Bronchial epithelial cell (primary cell): ENCODE measurements at places on chromosomes 16 and 17.
A peak's percentile ranks its signal among the peaks of the same experiment; 100 is the strongest.

- DNase-seq = no peak
Measured at GRCh38 chr17:62064791-62065563, at the start of gene MED13. Gene MED13 (minus strand): TSS chr17:62065278. CDS start chr17:62065205, 73 bp downstream.

- no peak for DNase-seq
Measured at GRCh38 chr17:14209215-14209614, 27.4 kb downstream of the CDRT15 start.

DNA sequence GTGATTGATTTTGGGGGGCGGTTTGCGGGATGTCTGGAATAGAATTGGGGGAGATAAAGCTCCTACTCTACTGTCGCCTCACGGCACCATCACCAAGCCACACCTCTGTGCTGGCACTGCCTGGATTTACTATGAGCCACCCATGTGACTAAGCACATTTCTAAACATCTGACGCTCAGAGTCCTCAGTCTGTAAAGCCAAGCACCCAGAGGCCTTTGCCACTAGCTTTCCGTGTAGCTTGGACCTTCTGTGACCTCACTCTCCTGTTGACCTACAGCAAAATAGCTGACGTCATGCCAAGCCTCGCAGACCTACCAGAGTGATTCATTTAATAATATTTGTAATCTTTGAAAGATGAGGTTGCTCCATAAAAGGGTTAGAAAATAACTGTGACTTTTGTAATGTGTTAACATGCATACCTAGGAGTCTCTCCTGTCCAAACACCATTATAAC, 38.5 kb upstream of the MYOCD start:
- peak; percentile 98 for DNase-seq

GRCh38 chr17:82767041-82767754, 15.3 kb downstream of the TBCD start:
- peak; percentile 36 for DNase-seq

DNA sequence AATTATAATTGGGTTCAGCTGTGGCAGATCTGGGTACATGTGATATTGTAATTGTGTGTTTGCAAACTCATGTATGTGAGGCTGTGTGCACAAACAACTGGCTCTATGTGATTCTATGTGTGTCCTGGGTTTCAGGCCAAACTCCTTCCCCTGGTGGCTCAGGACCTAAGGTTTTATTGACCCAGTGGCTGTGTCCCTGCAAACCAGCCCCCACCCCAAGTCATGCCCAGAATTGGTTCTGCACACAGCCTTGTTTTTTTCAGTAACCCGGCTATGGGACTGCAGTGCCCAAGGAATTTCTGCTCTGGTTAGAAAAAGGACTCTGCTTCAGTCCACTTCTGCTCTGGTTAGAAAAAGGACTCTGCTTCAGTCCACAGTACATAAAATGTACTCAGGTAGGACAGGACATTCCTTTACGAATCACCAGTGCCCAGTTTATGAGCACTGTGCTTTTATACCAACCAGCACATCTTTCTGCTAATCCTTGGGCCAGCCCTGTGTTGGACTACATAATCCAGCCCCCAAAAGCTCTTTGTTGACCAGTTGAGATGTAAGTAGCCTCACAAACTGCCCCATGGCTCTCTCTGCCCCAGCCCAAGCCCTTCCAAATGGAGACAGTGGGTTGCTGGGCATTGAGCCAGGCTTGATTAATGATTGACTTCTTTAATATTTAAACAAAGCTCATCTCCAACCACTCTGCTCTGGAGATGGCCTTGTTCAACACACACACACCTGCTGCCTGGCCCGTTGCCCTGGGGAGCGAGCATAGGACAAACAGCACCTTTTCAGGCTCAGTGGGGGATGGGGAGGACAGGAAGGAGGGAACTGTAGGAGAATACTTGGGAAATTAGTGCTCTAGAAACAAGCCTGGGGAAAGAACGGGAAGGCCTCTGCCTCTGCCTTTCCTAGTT, 2.9 kb upstream of the KCNH6 start:
- no peak for DNase-seq

DNA sequence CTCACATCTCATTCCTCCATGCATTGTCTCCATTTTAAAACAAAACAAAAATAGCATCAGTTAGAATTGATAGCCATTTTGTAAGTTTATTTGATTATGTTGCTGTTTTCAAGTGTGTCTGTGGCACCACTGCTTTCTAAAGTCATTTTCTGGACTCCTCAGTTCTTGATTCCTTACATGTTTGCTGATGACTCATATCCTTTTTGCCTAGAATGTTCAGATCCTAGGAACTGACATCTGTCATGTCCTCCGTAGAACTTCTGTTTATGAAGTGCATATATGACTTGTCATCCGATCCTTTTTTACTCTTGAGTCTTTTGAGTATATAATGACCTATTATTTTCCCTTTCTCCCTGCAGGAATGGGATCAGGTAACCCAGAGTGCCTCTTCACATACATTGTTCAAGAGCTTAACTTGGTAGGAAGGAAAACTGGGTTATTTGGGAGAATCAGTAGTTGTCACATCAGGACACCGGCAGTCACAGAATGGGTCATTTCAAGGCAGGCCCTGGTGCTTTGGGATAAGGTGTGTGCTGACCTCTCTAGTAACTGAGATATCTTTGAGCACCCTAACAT, 69.2 kb downstream of the MAP2K4 start:
- DNase-seq = peak; percentile 77
